ENCODE measurements at places on chromosomes 1 and 21.

DNA sequence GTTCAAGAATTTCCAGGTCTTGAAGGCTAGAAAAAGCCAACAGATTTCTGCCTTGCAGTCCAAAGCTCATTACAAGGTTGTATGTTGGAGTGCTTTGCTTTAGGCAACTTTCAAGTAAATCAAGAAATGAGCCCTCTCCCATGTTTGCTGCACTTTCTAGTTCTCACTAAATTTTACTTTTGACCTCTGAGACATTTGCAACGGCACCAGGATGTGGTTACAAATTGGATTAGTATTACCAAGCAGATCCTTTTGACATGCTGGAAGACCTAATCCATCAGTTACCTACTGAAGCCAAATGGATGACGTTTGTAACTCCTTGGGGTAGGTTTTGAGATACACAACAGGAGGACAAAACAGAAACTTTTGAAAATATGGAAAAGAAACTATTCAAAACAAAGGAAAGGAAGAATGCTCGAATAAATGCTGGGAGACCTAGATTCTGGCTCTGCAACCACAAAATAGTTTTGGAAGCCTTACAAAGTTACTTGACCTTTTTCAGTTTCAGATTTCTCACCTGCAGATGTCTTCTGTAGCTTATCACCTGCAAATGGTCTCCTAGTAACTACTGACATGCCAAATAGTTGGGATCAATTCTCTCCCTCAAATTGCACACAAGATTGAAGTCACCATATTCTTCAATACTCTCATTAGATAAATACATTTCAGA, 251.7 kb upstream of the ADGRL2 start:
- no peak for DNase-seq

DNA sequence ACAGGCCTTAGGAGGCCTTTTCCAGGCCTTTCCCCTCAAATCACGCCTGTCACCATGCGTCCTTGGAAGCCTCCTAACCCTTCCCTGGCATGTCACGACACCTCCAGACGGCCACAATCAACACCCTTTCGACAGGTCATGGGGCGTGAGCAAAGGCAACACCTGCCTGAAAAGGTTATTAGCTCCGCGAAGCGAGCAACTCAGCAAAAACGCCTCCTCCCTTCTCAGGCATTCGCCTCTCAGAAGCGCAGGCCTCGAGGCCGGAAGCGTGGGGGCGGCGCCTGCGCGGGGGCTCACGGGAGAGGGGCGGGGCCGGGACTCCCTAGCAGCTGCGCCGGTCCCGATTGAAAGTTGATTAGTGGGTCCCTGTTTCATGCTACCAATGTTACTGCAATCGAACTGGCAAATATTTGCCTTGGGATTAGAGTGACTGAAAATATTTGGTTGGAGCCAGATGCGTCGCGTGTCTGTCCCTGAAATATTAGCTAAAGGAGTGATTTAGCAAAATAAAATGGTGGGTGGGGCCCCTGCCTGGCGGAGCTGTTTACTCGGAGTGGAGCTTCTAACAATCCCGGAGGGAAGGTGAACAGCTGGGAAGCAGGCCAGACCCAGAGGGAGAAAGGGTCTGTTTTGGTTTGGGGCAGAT, 44.9 kb downstream of the GFI1 start:
- DNase-seq: peak; percentile 91

DNA sequence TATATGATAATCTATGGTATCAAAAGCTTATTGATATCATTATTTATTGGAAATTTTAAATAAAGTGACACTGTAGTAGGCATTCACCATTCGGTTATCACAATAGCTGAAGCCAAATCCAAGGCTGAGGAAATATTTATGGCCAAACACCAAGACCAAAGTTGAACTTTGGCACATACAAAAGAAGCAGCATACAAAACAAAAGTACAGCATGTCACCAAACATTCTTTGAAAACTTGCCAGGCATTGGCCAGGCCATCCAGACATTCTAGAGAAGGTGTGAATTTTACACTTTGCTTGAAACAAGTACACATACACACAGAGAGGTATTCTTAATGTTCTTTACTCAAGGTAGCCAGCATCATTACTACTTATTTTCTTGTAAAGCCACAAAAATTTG, 544.4 kb upstream of the CXADR start:
- no peak for DNase-seq

- DNase-seq: no peak
Measured at GRCh38 chr1:172756024-172756423, 97.1 kb downstream of the FASLG start.

DNA sequence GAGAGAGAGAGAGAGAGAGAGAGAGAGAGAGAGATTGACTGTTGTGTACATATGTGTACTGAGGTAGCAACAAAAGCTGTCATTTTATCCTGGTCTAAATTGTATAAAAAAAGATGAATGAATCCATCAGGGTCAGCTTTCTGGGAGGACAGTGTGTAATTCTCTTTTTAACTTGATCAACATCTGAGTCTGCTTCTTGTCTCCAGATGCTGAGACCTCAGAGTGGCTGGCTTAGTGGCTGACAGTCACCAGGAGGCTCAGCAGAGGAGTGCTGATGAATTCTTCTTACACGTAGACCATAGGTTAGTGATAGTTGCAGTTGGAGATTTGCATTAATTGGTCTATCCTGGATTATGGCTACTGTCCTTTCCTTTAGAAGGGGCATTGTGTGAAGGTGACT, 28.5 kb upstream of the PLXNA2 start:
- no peak for DNase-seq

DNA sequence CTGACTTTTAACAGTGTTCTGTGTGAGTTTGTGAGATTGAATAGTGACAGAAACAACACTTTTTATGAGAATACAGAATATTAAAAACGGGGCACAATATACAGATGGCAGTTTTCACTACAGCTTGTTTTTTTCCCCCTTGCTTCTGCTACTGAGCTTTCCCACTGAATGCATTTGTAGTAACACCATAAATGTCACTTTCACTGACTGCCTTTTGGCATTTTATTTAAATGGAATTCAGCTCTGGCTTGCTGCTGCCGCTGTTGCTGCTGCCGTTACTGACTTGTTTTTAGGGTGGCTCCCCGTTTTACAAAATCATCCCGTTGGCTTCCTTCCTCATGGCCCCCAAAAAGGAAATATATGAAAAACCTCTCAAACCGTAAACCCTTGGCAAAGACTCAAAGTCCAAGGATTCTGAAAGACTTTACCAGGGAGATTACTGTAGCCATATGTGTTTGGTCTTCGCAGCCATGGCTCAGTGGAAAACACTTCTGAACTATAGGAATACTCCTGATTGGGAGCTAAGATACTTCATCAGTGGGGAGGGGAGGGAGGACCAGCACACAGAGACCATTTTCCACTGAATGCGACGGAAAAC, 151.0 kb downstream of the NUF2 start:
- DNase-seq: no peak

DNA sequence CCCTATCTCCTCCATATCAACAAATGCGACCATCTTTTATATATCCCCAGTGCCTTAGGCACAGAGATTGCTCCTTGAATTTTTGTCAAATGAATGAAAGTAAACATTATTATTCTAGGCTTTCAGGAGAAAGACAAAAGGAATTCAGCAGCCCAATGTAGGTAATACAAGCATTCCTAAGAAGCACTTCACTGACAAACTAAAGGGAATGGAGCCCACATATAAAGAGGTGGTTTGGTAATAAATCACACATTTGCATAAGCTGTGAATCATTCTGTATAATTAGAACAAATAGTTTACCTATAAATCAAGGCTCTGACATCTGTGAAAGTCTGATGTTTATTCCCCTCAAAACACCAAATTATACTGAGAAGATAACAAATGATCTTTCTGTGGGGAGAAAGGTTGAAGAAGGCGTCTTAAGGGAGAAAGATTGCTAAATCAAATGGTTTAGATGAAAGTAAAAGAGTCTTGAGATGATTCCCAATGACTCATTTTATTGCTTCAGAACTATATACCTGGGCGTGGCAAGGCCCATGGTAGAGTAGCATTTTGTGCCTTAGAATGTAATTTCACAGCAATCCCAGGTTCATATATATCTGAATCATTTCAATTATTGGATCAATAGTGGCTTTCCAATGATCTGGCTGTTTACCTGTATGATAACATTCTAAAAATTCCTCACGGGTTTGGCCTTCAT, 558.1 kb downstream of the AGBL4 start:
- no peak for DNase-seq

DNA sequence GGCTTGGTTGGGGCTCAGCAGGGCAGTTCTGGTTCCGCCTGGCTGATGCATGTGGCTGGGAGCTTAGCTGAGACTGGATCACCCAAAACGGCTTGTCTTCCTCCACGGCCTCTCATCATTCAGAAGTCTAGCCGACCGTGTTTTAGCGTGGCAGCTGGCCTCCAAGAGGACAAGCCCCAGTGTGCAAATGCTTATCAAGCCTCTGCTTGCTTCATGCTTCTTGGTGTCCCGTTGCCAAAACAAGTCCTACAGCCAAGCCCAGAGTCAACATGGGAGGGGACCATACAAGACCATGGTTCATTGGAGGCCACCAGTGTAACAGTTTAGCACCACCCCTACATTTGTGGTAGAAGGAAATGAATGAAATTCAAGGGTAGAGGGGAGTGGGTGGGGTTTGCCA, 10.5 kb upstream of the KDF1 start:
- DNase-seq: peak; percentile 26

DNA sequence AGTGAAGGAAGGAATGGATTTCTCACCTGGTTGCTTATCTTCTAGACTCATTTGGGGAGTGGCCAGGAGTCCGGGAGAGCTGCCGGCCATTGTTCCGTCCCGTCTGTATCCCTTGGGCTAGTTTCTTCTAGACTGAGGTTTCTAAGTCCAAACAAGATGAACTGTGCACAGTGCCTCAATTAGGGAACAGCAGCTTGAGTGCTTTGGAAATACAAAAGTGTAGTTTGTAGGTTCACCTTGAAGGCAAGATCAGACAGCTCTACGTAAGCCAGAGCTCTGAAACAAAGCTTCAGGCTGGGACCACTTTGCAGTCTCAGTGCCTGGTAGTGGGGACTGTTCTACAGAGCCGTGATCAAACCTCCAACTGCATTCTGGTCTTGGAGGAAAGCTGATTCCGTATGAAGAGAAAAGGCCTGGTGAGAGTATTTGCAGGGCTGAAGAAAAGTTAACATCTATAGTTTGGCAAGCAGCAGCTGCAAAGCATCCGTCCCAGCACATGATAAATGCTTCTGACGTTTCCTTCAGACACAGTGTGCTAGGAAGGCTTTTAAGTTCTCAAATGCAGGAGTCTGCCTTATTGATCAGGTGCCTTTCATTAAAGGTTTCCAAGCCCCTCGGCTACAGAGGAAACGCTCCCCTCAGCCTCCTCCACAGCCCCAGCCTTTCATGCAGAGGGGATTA, 432.8 kb downstream of the KIF26B start:
- no peak for DNase-seq
